ENCODE measurements at places on chromosomes 3 and 15.

- no peak for DNase-seq
Measured at GRCh38 chr3:68919000-68919399, 13.3 kb downstream of the TAFA4 start.

DNA sequence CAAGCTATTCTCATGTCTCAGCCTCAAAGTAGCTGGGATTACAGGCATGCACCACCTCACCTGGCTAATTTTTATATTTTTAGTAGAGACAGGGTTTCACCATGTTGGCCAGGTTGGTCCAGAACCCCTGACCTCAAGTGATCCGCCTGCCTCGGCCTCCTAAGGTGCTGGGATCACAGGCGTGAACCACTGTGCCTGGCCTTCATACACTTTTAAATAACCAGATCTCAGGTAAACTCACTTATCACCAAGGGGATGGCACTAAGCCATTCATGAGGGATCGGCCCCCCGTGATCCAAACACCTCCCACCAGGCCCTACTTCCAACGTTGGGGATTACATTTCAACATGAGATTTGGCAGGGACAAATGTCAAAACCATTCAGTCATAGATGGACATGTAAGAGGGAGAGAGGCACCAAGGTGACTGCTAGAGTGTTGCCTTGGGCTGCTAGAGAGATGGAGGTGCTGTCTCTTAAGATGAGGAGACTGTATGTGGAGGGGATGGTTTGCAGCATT is 13.3 kb upstream of the DOCK3 start:
- DNase-seq = no peak

GRCh38 chr3:81913886-81914663 is 152.6 kb upstream of the GBE1 start:
- DNase-seq = no peak

- peak; percentile 49 for DNase-seq
Measured at GRCh38 chr15:85730001-85730820, 64.5 kb downstream of the KLHL25 start.

DNA sequence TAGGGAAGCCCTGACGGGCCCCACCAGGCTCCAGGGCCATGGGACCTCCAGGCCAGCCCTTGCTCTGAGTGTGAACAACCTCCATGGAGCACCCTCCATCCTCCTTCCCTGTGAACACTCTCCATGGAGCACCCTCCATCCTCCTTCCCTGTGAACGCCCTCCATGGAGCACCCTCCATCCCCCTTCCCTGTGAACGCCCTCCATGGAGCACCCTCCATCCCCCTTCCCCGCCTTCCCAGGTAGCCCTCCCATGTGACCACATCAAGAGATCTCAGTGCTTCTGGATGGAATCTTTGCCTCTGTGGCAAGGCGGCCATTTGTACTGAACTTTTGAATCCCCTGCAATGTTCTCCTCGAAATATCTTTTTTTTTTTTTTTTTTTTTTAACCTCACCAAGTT is 66.5 kb downstream of the CHSY1 start:
- no peak for DNase-seq

GRCh38 chr15:85504749-85505676 is 124.6 kb downstream of the AKAP13 start:
- peak; percentile 63 for DNase-seq

- DNase-seq = no peak
Measured at GRCh38 chr3:82012775-82013174, 251.3 kb upstream of the GBE1 start.

GRCh38 chr15:100017140-100017539 is 283.9 kb upstream of the LYSMD4 start:
- no peak for DNase-seq

GRCh38 chr3:57757642-57758297 is 1.7 kb downstream of the SLMAP start:
- DNase-seq = no peak

DNA sequence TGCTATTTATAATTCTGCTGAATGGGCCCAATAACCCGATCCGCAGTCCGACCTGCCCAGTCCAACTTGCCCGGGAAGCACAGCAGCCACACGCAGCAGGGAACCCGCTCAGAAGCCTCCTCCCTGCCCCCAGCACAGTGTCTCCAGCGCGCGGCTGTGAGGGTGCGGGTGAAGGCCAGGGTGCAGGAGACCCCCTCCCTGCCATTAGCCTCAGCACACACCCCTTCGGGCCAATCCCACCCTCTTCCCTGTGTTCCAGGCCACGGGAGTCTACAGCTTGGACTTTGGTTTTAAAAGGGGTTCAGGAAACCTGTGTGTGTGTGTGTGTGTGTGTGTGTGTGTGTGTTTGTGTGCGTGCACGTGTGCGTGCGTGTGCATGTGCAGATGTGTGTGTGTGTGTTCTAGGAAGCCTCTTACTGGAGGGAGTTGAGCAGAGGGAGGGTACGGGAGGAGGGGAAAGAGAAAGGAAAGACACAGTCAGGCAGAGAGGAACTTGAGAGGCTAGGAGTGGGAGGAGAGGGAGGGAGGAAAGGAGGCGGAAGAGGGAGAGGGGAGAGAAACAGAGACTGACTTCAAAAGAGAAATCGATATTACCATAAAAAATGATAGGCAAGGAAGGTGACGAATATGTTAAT is 34.2 kb downstream of the ATP2B2 start:
- no peak for DNase-seq

DNA sequence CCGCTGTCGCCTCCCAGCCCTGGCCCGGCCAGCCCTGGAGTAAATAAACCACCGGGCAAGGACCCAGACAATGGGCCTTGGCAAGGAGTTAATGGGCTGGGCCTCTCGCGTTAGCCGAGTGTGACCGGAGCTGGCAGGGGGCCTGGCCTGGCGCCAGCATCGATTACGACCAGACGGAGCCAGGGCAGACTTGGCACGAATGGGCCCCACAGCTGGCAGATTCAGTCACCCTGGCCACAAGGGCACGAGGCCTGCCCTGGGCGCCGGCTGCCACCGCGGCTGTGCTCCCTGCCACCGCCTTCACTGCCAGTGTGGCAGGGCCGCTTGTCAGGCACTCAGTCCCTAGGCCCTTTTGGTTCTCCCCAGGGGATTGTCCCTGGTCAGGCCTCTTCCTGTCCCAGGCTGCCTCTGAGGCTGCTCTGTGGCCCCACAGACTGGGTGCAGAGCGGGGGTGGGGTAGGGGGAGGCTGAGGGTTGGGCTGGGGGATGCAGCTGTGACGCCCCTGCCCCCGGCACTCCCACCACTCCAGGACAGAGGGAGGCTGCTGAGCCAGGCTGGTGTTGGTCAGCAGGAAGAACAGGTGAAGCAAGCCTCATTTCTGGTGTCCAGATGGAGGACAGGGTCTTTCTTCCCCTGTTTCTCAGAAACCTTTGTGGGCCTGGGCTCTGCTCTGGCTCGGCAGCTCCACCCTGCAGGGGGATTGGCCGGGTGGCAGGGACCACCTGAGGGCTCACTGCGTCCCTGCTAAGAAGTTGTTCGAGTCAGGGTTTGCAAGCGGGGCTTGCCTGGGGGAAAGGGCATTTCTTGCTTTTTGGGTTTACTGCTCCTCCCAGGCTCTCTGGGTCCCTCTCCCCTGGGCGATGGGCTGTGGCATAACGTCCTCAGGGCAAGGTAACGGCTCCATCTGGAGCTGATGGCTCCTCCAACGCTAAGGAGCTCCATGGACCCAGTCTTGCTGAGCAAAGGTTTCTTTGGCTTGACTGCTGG is 30.5 kb upstream of the SRP14 start:
- no peak for DNase-seq

- DNase-seq = no peak
Measured at GRCh38 chr3:3627114-3627513, 172.1 kb upstream of the LRRN1 start.

- DNase-seq = no peak
Measured at GRCh38 chr3:16769525-16769924, 115.2 kb upstream of the PLCL2 start.

DNA sequence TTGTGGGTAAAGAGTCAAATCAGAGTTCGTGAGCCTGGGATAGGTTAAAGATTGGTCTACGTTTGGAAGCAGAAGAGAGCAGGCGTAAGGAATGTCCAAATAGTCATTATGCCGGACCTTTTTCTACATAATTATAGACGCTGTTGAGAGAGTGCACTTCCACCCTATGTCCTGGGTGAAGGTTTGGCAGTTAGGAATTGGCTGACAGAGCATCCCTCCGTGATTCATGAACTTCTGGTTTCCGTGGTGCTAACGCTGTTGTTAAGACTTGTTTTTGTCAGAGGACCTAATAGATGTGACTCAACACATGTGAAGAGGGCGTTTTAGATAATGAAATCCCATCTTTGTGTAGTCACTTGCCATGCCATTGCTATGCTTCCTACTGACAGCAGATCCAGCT is 1.1 kb downstream of the EAF1 start:
- peak; percentile 37 for DNase-seq

GRCh38 chr3:128874481-128875180 is 4.8 kb upstream of the ACAD9 start:
- DNase-seq = no peak

DNA sequence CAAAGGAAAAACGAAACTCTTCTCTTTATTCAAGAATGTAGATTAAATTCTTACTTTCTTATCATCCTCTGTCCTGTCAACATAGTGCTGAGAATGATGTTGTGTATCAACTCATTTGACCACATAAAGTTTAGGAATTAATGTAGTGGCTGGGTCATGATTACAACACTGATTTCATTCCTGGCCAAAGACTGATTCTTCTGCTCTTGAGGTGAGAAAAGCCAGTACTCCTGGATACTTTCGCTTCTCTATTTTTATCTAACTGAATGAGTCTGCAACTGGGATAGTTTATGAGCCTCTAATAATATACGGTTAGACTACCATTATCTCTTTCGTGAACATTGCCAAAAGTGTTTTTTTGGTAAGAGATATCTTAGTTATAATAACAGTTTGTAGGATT is 173.0 kb downstream of the LPP start:
- no peak for DNase-seq

DNA sequence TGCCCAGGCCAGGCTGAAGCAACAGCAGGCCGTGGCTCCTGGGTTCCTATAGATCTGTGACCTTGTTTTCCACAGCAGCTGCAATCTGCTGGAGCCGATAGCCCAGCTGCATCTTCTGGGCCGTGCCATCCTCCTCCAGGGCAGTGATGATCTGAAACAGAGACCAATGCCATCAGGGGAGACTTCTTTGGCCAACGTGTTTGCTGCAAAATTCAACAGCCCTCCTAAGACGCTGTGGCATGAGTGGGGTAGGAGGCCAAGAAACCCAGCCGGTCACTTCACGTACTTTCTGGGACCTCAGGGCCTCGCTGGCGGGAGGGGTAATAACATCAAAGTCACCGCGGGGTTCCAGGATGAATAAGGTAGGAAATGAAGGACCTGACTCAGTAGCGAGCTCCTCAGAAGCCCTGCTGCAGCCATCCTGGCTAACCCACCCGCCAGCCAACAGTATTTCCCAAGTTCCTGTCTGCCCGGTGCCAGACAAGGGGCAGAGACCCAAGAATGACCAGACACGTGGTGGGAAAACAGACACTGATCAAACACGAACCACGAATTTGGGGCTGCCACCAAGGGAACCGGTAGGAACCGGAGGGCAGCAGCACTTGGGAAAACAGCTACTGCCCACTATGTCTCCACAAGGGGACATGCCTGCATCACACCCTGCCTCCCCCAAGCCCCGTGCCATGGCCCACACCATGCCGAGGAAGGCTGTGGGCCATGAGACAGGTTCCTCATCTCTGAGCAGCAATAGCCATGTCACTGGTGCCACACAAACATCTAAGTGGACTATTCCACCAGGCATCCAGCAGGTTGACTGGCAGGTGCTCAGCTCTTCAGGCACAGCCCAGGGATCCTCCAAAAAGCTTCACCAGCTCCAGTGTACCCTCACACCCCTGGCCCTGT is 25.2 kb downstream of the PLXNB1 start:
- peak; percentile 3 for DNase-seq

- DNase-seq = no peak
Measured at GRCh38 chr3:157274644-157275137, 114.7 kb upstream of the CCNL1 start.

GRCh38 chr3:141056751-141057171 is 5.6 kb downstream of the SPSB4 start:
- DNase-seq = no peak

DNA sequence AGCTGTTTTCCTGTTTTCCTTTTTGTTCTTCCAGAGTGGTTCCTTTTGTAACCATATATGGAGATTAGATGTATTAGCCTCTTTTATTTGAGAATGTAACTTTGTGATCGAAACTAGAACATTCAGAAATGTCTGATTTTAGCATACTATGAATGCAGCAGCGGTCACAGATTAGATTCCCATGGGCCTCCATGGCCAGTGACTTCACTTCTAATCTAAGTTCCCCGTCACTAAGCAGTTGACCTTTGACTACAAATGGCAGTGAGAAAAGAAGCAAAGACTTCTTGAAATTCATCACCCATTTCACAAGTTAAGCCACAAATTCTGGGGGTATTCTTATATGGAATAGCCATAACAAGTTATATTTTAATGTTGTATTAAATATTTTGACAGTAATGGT is 114.6 kb upstream of the FLNB start:
- DNase-seq = no peak

All from activated naive CD4-positive, alpha-beta T cell treated with anti-CD3 and anti-CD28 coated beads, Interleukin-2, amount 10 ng/mL, durations not matched to agents 7 days and 5 days (primary cell).